ENCODE measurements at places on chromosomes 4 and X. TPM values are rescaled to one million over a fixed set of nuclear protein-coding genes. Genes with fewer than 3 reads are reported as not detected.

Gene SPP1
- total RNA-seq: 532 TPM

Gene RIBC1
- 11.0 TPM for total RNA-seq

Gene PNMA6A
- 21.0 TPM for total RNA-seq

Gene PLXNB3
- total RNA-seq: 14.6 TPM

Gene IRAK1
- total RNA-seq: 28.9 TPM

Gene ZCCHC12
- 59.2 TPM for total RNA-seq

Gene PDE6B
- 16.8 TPM for total RNA-seq

Gene GAGE12J
- not detected for total RNA-seq

Gene RENBP
- 7.0 TPM for total RNA-seq

Gene GPR78
- total RNA-seq: 0.89 TPM

Gene TRIM75
- not detected for total RNA-seq
